Activated CD4-positive, alpha-beta T cell treated with anti-CD3 and anti-CD28 coated beads, Interleukin-2, Interleukin-4, amounts not matched to agents 100 ng/mL and 50 ng/mL, durations not matched to agents 16 hours and 8 hours (primary cell): ENCODE measurements at places on chromosomes 2 and 18.

DNA sequence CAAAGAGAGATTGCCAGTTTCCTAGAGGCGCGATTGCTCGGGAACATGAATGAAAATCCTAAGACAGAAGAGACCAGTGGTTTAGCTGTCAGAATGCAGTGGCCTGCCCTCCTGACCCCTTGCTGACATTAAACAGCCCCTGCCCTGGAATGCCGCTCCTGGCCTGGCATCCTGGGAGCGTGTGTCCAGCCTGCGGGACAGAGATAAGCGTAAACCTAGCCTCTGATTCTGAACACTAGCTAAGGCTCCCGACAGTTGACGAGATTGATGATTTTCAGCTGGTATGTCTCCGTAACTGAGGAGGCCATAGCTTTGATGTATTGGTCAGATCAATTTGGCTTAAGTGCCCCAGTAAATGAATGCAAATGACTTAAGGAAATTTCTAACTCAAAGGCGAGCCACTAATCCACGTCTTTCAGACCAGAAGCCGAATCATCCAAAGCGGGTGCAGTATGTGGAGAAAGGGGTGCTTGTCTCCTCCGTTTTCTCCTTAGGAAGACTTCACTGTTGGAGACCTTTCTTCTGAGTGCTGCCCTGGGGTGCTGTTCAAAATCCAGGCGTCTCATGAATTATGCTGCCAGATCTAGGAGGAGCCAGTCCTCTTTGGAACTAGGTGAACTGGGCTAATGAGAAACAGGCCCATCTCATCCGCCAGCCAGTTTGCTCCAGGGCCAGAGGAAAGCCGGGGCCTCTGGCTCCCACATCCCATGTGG, 142.5 kb upstream of the L3MBTL4 start:
- no peak for DNase-seq

DNA sequence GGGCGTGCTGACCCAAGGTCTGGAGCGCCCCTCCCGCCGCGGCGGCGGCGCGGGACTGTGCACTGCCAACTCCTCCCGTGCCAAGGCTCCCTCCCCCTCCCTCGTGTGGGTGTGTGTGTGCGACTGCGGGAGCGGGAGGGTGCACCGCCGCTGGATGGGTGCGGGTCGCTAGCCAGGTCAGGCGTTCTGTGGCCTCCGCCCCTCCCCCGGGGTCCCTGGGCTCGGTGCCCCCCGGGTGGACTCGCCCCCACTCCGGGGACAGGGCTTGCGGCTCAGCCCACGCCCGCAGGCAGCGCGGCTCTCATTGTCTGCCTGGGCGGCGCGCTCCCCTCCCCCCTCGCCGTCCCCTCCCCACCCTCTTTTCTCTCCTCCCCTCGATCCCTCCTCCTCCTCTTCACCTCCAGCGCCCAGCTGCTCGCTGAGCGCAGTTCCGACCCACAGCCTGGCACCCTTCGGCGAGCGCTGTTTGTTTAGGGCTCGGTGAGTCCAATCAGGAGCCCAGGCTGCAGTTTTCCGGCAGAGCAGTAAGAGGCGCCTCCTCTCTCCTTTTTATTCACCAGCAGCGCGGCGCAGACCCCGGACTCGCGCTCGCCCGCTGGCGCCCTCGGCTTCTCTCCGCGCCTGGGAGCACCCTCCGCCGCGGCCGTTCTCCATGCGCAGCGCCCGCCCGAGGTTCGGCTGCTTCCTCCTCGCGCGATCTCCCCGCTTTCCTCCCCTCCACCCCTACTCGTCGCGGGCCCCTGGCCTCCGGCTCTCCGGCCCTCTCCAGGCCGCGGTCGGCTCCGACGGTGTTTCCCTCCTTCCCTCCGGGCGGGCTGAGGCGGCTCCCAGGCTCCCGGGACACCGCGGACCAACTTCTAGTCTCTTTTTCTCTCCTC, at the start of gene GATA6:
Gene GATA6, plus strand, starts transcription at position 579 of the 878 bp plus-strand sequence. CDS start 1,556 bp downstream, outside the sequence.
- peak; percentile 46 for DNase-seq

DNA sequence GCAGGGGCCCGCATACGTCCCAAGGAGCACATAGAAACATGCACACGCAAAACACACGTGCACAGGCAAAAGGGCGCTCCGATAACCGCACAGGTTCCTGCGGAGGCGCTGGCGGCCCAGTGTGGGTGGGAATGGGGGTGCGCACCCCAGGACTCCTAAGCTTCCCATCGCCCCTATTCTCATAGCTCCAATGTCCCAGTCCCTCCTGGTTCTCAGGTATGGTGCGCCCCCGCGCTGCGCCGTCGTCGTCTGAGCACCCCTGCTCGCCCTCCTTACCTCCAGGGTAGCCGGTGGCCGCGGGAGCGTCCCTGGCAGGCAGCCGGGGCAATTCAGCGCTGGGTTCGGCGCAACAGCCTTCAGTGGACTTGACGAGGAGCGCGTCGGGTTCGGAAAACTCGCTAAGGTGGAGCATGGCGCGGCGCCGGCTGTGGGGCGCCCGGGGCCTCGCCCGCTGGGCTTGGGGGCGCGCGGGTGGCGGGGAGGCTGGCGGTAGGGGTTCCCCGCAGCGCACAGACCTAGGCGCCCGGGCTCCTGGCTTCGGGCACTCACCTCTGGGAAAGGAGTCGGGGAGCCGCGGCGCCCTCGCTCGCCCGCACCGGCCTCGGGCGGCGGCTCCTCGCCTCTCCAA, 328 bp downstream of the EGR4 start:
- DNase-seq, result no peak

- no peak for DNase-seq
These were observed 26.8 kb downstream of the LAMA1 start for GRCh38 chr18:7090771-7091170.

DNA sequence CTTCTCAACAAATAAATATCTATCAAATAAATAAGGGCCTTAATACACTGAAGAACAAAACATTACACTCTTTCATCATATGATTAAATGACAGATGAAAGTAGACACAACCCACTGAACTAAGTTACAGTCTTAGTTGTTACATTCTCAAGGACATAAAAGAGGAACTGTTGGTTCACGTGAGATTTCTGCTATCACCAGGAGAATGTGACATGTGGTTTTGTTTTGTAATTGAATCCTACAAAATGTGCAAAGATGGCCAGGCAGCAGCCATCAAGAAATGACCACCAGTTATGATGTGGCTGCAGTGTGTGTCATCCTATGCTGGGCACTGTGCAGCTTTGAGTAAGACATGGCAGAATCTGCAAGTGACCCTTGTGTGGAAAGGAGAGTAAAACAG, 310.6 kb upstream of the PIK3C3 start:
- DNase-seq, result no peak

GRCh38 chr2:75493230-75493629, 67.5 kb downstream of the EVA1A start:
- DNase-seq, result no peak
